ENCODE measurements at places on chromosomes 4 and X.

- no peak for DNase-seq
Measured at GRCh38 chr4:102563000-102563399, 61.8 kb downstream of the NFKB1 start.

GRCh38 chrX:103754401-103754800, 22.2 kb upstream of the PLP1 start:
- no peak for DNase-seq

DNA sequence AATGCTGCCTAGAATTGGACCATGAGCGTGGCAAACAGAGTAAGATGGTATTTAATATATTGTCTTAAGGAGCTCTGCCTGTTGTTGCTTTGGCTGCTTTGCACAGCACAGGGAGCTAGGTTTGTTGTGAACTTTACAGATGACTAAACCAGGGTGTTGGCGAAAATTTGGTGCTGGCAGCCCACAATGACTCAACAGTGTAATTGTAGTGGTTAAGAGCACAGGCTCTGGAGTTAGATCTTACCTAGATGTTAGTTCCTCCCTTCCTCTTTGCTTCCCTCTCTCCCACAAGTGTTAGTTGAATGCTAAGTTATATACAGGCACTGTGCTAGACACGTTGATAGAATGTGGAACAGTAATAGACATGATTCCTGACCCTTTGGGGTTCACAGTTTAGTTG, 128.9 kb upstream of the TRPC5 start:
- DNase-seq: no peak

DNA sequence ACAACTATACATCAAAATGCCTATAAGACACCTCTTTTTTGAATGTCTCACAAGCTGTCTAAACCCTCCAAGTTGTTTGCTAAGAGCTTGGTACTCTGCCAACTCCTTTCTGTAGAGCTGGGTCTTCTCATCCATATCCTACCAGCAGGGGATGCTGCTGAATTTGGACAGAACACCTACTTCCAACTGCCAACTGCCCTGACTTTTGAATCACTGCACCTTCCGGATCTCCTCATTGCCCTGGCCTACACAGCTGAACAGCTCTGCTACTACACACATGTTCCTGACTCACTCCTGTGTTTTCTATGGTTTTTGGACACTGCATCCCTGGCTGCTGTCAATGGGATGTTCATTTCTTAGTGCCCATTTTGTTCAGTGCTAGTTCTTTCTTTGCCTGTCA, 18.7 kb downstream of the FAM184B start:
- DNase-seq: peak; percentile 40

DNA sequence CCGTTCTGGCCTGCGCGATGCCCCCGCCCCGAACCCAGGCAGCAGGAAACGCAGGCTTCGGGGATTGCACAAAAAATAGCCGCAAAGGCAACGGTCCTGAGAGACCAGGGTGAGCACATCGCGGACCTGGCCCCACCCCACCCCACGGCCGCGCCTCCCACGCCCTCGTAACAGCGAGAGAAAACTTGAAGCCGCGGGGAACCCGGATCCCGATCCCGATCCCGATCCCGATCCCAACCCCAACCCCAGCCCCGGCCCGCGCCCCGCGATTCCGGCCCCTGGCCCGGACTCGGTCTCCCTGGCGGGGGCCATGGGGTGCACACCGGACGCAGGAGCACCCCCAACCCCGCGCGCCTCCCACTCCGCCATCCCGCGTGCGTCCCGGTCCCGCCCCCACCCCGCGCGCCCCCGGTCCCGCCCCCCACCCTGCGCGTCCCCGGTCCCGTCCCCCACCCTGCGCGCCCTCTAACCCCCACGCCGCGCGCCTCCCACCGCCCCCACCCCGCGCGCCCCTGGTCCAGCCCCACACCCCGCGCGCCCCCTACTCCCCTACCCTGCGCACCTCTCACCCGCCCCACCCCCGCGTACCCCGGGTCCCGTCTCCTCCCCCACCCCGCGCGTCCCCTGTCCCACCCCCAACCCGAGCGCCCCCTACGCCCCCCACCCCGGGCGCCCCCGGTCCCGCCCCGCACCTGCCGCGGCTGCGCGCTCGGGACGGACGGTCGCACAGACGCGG, 29.0 kb downstream of the NOP14 start:
- DNase-seq: peak; percentile 60

DNA sequence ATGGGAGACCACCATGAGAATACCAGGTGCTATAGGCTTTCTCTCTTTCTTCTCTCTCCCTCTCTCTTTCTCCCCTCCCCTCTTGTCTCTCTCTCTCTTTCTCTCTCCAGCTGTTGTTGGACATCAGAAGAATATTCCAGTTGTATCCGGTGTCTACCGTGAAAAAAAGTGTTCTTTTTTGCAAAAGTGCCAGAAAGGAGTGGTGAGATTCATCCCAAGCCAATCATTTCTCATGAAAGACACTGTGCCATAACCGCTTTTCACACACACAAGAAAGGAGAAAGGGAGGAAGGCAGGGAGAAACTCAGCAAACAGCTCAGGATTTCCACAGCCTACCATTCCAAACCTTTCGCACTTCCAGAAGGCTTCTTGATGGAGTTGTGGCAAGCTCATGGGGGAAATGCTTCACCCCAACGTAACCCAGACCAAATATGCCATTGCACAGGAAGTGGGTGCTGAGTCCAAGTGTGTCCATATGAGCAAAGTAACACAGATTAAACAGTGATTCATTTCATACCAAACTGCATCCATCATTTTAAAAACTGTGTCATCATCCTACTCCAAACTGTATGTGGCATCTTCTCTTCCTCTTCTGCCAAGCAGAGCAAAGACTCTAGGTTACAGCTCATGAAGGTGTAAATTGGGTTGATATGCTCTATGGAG, 224.0 kb downstream of the APBB2 start:
- peak; percentile 93 for DNase-seq

DNA sequence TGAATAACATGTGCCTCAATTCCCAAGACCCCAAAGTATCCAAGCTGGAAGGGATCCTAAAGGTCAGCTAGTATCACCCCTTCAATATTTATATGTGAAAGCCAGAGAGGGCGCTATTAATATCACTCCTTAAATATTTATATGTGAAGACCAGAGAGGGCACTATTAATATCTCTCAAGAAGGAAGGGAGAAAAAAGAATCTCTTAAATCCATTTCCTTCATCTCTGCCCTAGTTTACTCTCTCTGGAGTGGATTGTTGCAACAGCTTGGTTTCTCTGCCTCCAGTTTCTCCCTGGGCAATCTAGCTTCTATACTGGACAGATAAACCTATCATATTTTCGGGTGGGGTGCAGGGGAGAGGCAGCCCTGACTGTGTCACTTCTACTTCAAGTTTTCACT, 31.6 kb upstream of the MSN start:
- no peak for DNase-seq

DNA sequence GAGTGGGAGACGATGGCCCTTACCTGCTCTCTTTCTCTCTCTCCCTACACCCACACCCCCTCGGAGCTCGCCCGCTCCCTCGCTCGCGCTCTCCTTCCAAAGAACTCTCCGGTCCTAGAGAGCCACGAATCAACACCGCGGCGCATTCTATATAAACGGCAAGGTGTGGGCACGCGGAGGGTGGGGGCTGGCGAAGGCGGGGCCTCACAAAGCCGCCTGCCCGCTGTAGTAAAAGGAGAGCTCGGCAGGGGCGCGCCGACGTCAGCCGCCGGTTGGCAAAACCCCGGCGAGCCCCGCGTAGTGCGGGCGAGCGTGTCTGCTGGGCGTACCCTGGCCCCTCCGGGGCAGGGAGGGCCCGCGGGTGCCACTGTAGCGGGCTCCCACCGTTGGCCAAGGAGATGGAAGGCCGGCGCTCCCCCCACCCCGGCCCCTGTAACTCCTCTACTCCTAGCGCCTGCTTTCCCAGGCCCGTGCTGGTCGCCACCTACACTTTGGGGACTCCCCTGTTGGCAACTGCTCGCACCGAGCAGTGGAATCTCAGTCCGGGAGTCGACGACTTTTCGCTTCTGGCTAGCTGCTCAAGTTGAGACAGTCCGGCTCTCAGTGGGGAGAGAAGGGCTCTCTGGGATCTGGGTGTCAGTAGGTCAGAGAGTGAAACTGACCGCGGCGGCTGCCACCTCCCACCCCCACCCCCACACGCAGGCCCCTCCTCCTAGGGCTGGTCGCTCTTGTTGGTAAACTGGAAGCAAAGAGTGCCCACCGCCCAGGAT, 325.5 kb upstream of the F9 start:
- no peak for DNase-seq

- no peak for DNase-seq
Measured at GRCh38 chr4:109355835-109356234, 53.4 kb upstream of the COL25A1 start.

GRCh38 chr4:67576538-67576937, 18.0 kb downstream of the STAP1 start:
- DNase-seq: no peak

DNA sequence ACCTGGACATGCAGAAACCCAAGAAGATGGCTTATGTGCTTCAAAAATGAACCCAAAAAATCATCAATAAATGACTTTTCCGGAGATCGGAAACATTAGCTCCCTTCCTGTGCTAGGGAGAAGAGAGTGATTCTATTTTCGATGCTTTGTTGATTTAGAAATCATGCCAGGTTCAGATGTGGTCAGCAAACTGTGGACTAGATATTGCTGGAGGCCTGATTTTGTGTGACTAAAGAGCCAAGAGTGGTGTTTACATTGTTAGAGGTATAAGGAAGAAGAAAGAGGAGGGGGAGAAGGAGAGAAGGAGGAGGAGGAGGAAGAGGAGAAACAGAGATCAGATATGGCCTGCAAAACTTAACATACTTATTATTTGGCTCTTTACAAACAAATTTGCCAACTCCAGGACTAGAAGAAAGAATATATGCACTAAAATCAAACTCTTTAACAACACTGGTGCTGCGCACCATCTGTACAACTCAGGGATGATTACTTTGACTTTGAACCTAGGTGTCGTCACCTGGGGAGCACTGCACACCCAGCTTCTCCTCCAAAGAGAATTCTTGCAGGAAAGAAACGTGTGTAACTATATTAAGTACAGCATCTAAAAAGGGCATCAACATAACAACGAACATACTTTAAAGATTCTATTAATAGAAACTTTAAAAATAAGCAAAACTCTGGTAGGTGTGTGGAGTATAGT, 664.9 kb upstream of the LCORL start:
- DNase-seq: no peak

DNA sequence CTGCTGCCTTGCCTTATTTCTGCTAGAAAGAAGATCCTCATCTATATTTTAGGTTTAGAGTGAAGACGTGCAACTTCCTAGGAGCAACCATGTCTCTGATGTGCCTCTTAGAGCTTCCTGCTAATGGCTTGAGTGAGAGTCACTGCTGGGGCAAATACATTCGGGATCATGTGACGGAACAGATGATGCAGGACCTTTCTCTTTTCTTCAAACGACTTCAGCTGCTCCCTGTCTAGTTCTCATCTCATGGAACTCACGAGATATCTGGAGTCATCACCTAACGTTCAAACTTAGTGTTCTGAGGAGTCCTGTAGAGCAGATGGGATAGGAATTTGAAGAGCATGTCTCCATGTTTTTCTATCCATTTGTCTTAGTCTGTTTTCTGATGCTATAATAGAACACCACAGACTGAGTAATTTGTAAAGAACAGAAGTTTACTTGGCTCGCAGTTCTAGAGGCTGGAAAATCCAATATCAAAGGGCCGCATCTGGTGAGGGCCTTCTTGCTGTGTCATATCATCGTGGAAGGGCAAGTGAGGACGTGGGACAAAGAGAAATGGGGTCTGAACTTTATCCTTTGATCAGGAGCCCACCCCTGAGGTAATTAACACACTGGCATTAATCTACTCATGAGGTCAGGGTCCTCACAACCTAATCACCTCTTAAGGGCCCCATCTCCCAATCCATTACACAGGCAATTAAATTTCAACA, 43.5 kb upstream of the SCRG1 start:
- DNase-seq: no peak

DNA sequence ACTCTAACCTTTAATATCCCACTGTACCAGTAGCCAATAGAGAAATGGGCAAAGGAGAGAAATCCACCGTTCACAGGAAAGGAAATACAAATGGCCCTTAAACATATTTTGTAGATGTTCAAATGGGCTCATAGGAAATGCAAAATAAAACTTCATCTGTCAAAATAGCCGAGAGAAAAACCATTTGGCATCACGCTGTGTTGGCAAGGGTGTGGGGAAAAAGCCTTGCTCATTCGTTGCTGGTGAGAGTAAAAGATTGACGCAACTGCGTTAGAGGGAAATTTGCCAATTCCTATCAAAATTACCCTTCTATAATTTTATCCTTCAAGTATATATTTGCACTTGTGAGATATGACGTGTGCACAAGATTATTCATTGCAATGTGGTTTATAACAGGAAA, 131.9 kb downstream of the EIF4E start:
- DNase-seq: no peak

- no peak for DNase-seq
Measured at GRCh38 chr4:176498617-176499256, 179.0 kb downstream of the SPCS3 start.

GRCh38 chrX:41350150-41350975, 16.4 kb downstream of the DDX3X start:
- no peak for DNase-seq

- DNase-seq: no peak
Measured at GRCh38 chr4:65450899-65451298, 219.4 kb downstream of the EPHA5 start.

GRCh38 chrX:108223585-108223984, 132.0 kb downstream of the ATG4A start:
- DNase-seq: no peak

GRCh38 chrX:120426599-120426998, 42.5 kb downstream of the LAMP2 start:
- no peak for DNase-seq

- DNase-seq: no peak
Measured at GRCh38 chr4:33054656-33055196, 2334.6 kb downstream of the PCDH7 start.

GRCh38 chrX:132411310-132411977, 77.4 kb downstream of the MBNL3 start:
- no peak for DNase-seq

GRCh38 chr4:29046781-29047180, 1673.4 kb upstream of the PCDH7 start:
- DNase-seq: peak; percentile 33

DNA sequence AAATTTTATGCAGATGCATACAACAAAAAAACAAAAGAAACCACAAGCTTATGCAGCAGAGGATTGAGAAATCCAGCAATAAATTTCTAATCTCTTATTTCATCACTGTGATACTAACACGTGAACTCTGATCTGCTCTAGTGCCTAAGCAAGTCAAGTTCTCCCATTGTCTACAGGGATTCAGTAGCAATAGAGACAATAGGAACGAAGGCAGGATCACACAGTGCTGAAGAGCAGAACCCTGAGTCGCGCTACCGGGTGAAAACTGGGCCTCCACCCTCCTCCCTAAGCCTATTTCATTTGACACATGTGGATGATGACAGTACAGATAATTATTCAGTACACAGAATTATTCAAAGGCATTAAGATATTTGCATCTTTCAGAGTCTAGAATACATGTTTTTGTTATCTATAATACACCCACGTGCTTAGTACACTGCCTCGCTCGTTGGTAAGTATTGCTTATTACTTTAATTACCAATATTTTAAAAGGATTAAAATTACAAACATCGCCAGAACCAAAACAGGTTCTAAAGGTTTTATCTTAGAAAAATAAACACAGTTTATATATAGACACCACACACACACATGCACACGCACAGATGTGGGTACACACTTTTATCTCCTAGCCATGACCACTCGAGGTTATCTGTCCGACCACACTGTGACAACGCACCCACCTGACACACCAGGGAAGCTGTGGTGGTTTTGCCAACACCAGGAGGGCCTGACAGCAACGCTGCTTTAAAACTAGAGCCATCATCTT, 60.1 kb downstream of the RFC1 start:
- no peak for DNase-seq
